NCI-H1436 (cell line): ENCODE measurements at places on chromosomes 5 and 9.

- no peak for DNase-seq
Measured at GRCh38 chr9:131473891-131474290, 28.8 kb upstream of the POMT1 start.

DNA sequence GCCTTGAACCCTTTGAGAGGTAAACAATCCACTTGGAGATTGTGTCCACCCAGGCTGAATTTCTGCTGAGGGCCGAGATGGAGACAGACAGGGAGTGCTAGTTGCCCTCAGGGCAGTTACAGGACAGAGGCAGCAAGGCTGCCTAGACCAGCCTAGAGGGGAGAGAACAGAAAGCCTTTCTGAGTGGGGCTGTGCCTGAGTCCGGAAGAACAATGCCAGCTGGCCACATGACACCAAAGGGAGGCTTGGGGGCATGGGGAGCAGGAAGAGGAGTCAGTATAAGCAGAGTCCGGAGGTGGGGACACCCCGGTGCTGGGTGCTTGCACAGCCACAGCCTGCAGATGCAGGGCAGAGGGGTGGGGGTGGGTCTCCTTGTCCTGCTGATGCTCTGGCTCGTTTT, 145.7 kb downstream of the CFAP90 start:
- no peak for DNase-seq

GRCh38 chr9:95606489-95607350, 89.9 kb upstream of the PTCH1 start:
- no peak for DNase-seq

DNA sequence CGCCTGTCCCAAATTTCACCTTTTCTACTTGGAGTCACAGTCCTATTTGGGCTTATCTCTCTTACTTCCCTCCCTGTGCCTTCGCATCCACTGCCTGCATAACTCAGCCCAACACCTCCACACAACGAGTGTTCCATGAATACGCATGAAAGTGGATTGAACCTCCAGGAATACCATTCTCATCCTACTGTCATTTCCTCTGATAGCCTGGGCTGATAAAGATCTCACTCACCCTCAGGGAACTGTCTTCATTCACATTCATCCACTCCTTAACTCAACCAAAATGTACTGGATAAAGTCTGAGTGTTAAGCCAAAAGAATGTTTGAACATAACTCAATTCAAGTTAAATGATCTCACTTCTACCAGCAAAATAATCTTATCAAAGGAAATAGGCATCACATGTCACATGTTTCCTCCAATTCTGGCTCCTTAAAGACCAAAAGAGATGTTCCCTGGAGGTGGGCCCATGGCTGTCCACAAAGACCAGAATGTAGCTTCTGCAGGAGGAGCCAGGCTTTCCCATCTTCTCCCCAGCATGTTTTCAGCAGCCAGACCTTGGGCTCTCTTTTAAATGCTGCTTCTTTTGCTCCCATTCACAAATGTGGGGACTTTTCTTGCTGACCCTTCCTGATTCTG, 28.4 kb upstream of the TRIO start:
- DNase-seq: no peak

DNA sequence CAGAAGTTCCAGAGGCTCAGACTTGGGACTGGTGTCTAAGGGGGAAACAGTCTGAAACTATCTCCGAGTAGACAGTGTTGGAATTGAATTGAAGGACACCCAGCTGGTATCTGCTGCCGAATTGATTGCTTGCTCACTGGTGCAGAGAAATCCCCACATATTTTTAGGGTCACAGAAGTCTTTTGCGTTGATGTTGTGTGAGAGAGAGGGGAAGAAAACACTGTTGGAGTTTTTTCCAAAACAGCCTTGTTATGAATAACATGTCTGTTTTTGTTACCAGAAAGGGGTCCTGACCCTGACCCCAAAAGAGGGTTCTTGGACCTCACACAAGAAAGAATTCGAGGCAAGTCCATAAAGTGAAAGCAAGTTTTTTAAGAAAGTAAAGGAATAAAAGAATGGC, 81.3 kb downstream of the ALDH7A1 start:
- no peak for DNase-seq

GRCh38 chr9:108668191-108668937, 187.4 kb downstream of the ACTL7B start:
- no peak for DNase-seq

DNA sequence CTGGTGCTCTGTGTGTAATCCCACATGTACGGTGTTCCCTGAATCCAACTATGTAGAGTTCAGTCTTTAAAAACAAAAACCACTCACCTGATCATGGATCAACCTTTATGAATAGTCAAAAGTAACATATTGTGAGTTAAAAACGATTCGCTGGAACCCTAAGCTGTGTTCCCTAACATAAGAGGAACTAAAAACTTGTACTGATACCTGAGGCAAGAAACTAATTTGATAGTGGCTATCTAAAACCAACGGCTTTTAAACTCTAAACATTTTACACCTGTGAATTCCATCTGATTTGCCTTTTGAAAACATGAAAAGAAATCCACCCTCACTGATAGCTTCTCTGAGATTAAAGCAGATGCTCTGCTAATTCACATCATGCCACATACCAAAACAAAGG, 101.5 kb downstream of the DEPDC1B start:
- no peak for DNase-seq

GRCh38 chr5:131405674-131406073, 141.8 kb downstream of the CDC42SE2 start:
- DNase-seq: no peak

GRCh38 chr5:135993335-135993879, 35.4 kb upstream of the TGFBI start:
- DNase-seq: no peak

DNA sequence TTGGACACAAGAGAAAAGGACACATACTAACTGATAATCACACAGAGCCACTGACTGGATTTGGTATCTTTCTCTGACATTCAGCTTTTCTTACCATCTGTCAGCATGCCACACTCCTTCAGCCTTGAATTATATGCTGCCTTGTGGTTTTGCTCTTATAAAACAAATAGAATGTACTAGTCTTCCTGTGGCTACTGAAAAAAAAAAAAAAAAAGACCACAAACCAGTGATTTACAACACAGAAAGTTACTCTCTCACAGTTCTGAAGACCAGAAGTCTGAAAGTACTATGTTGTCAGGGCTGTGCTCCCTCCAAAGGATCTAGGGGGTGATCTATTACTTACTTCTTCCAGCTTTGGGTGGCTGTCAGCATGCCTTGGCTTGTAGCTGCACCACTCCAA, 82.3 kb downstream of the THBS4 start:
- no peak for DNase-seq

DNA sequence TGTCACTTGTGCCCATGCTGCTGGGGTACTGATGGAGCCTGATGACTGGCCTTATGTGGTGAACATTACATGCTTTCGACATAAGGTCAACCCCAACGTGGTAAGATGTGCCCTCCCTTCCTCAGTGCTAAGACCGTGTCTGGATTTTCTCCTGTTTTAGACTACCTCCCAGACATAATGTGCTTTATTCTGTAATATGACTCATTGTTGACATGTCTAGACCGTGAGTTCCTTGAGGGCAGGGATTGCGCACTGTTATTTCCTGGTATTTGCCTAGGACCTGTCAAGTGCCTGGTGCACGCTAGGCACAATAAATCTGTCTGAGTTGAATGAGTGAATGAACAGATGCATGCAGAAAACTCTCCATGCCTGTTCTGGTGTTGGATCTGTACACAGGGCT, 346.0 kb downstream of the KDM4C start:
- DNase-seq: no peak

- DNase-seq: no peak
Measured at GRCh38 chr9:91606255-91606995, 182.8 kb upstream of the NFIL3 start.

GRCh38 chr9:131700765-131701435, 39.0 kb downstream of the RAPGEF1 start:
- DNase-seq: no peak

DNA sequence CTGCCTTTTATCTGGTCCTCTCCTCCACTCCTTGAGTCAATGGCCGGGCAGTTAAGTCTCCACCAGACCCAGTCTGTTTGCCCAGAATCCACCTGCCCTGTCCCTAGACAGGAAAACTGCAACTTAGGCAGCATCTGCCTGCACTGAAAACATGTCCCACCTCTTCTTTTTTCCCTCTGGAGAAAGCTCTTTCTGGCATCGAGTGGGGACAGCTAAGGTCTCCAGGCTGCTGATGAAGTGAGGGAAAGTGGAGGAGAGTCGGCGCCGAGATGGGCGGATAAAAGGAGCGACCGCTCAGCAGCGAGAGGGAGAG, 243 bp upstream of the SHISAL2B start:
- no peak for DNase-seq

- DNase-seq: no peak
Measured at GRCh38 chr5:131939690-131940345, 5.6 kb downstream of the MEIKIN start.

- DNase-seq: no peak
Measured at GRCh38 chr9:3962971-3963642, 336.8 kb downstream of the GLIS3 start.

DNA sequence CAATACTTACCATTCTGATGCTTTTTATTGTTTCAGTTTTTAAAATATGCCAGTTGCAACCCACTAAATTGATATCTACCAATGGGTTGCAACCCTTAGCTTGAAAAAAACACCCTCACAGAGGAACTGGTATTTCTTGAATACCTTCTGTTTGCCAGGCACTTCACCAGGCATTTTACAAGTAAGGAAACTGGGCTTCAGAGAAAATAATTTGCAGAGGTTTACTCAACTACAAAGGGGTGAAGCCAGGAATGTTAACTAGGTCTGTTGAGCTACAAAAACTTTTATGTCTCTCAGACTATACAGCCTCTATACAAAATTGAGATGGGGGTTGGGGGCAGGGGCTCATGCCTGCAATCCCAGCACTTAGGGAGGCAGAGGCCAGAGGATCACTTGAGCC, 65.0 kb downstream of the STX17 start:
- DNase-seq: no peak

DNA sequence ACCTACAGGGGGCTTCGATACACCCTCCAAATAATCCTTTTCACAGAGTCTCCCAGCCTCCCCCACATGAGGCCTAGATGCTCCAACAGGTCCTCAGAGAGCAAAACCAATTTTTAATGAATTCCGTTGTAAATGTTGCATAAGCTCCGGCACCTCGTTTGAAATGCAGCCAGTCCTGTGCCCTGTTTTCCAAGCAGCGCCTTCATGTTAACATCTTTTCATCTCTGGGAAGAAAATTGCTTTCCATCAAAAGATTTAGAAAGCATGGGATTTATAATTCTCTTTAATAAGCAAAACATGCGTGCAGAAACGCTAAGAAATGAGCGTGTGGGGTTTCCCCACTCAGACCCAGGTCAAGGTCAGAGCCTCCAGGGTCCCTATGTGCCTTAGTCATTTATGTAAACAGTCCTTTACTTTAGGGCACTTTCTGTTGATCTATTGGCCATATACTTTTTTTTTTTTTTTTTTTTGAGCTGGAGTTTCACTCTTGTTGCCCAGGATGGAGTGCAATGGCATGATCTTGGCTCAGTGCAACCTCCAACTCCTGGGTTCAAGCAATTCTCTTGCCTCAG, 177.5 kb upstream of the S1PR3 start:
- DNase-seq: no peak

DNA sequence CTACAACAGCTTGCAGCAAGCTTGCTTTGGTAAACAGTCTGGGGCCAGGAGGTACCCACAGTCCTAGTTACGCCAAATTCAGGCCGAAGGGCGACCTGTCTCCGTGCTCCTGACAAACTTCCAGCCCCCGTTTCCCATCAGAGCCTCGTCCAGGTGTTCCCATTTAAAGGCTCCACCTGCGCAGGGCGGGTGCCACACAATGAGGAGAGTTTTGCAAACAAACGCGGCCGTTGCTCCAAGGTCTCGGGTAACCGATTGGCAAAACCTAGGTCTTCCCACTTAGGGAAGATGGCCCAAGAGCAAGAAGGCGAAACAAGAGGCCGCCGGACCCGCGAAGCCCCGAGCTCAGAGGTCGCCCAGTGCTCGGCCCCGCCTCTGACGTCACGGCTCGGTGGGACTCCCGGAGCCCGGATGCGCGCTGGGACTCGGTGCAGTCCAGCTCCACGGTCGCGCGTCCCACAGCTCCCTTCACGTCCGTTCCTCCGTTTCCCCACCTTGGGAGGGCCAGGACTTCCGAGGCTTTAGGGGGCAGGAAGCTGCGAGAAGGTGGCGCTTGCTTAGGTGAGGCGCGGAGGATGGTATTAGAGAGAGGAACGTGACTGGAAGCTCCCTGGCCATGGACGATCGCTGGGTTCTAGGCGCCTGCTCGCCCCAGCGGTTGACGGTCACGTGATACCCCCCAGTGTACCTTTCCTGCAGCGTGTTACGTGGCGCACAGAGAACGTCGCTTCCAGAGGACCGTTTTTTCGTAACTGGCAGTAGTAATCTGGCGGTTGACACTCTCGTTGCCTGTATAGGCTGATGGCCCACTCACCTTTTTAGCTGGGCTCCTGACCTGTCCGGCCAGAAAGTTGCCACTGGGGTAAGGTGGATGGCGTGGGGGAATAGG, 41.8 kb upstream of the KDM4C start:
- DNase-seq: peak; percentile 79

DNA sequence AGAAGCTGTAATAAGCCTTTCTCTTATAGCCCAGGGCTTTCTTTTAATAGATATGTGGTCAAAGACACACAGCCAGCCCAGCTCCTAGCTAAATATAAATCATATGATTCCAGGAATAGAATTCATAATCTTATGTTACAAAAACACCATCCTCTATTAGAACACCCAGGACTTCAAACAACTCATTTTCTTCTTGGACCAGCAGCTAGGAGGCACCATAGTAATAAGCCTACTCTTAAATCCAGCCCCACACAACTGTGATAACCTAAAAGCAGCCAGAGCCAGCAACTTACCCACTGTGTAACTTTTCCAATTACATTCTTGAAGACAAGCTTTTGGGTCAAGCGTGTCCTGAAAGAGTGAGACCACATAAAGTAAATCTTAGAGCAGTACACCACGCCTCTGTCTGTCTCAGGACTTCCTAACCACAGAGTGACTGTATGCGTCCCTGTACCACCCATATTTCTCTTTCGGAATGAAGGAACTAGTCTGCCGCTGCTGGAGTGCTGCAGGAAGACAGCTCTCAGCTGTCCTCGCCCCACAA, 223.8 kb downstream of the TLE1 start:
- DNase-seq: no peak

- DNase-seq: no peak
Measured at GRCh38 chr5:33850100-33850594, 41.6 kb downstream of the ADAMTS12 start.

- no peak for DNase-seq
Measured at GRCh38 chr5:126219616-126220015, 203.6 kb upstream of the GRAMD2B start.

DNA sequence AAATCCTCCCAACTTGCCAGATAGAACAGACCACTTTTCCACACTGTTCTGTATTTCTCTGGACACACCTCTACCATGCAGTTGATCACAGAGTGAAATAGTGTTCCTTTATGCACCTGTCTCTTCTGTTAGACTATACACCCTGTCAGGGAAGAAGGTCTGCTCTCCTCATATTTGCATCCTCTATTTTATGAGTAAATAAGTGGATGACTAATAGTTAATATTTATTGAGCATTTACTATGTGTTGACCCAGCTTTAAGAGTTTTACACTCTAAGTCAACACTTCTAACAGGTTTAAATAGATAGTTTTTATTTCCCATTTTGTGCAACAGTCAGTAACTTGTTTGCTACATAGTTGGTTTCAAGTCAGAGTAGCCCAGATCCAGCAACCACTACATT, 452.8 kb upstream of the MPDZ start:
- no peak for DNase-seq
